ENCODE measurements at places on chromosomes 7 and 10.

GRCh38 chr7:41029072-41029499 lies 673.8 kb downstream of the INHBA start:
- DNase-seq = no peak

DNA sequence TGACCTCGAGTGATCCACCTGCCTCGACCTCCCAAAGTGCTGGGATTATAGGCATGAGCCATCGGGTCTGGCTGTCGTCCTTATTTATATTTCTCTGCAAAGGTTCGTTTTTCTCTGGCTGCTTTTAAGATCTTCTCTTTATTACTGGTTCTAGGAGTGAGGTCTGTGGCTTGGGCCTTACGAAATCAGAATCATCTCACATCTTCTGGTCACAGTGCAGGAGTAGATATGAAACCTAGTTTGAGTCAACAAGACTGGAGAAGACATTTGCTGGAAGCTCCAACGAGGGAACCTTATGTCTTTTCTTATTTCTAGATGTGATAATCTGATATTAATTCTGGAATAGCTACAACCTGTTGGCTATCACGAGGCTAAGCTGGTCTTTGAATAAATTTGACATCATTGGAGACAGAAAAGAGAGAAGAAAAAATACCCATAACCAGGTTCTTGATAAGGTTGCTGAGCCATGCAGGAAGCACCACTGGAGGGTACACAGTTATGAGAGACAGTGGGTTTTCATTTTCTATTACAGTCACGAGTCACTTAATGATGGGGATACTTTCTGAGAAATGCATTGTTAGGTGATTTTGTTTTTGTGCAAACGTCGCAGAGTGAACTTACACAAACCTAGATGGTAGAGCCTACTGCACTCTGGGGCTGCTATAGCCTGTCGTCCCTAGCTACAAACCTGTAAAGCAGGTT lies 25.6 kb upstream of the IL15RA start:
- DNase-seq = no peak

GRCh38 chr7:84175461-84175860 lies 19.1 kb downstream of the SEMA3A start:
- no peak for DNase-seq

GRCh38 chr10:51397695-51398094 lies 301.7 kb downstream of the CSTF2T start:
- peak; percentile 89 for DNase-seq

- DNase-seq = no peak
These were observed 18.0 kb downstream of the SLC25A13 start for GRCh38 chr7:96303686-96304443.

DNA sequence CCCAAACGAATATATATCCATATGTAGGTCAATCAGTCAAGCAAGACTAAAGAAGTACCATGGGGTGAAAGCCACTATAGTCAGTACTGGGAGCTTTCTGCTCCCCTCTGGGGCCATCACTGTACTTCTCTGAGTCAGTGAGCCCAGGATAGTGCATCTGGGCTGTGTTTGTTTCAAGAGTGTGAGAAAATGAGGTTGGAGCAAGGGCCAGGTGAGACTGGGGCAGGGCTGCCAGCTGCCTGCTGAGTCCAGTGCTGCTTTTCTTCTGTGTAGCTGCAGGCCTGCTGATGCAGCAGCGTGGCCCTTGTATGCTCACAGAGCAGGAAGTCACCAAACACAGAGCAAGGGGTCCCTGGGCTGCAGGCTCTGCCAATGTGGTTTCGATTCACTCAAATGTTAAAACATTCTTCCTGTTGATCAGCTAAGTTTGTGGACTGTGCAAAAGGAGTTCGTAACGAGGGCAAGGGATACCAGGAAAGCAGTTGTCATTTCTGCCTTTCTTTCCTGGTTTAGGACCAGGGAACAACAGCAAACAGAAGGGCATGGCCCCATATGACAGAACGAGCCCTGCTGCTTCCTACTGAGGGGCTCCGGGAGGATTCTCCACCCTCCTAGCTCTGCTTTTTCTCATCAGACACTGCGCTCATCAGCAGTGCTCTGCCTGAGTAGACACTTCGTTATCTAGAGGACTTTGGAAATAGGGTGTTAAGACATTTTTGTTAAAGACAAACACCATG lies 65.4 kb upstream of the TNS3 start:
- DNase-seq = no peak

DNA sequence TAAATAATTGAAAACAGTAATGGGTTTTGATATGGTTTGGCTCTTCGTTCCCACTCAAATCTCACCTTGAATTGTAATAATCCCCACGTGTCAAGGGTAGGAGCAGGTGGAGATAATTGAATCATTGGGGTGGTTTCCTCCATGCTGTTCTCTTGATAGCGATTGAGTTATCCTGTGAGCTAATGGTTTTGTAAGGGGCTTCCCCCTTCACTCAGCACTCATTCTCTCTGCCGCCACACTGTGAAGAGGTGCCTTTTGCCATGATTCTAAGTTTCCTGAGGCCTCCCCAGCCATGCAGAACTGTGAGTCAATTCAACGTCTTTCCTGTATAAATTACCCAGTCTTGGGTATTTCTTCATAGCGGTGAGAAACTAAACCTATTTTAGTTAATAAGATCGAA lies 551.7 kb upstream of the POT1 start:
- DNase-seq = no peak

GRCh38 chr10:112278871-112279270 lies 4.3 kb upstream of the TECTB start:
- no peak for DNase-seq

- no peak for DNase-seq
These were observed 17.7 kb downstream of the ACSM6 start for GRCh38 chr10:95211606-95212279.

- DNase-seq = no peak
These were observed 493.1 kb upstream of the AKR1E2 start for GRCh38 chr10:4332764-4333458.

DNA sequence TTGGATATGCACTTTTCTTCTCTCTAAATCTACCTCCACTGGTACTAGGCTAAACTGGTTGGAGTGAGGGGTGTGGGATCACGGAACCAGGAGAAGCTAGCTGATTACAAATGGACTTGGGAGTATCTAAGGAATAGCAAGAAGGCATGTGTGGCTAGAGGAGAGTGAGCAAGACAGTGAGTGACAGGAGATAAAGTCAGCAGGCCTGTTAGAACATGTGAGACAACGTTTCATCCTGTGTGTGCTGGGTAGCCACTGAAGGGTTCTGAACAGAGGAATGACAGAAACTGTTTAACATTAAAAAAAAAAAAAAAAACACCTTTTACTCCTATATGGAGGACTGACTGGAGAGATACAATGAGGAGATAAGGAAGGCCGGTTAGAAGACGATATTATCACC lies 51.7 kb downstream of the ZNF438 start:
- no peak for DNase-seq

- no peak for DNase-seq
These were observed 888.5 kb upstream of the SORCS1 start for GRCh38 chr10:108052981-108053380.

- no peak for DNase-seq
These were observed 72.1 kb upstream of the SH2B2 start for GRCh38 chr7:102214477-102215072.

DNA sequence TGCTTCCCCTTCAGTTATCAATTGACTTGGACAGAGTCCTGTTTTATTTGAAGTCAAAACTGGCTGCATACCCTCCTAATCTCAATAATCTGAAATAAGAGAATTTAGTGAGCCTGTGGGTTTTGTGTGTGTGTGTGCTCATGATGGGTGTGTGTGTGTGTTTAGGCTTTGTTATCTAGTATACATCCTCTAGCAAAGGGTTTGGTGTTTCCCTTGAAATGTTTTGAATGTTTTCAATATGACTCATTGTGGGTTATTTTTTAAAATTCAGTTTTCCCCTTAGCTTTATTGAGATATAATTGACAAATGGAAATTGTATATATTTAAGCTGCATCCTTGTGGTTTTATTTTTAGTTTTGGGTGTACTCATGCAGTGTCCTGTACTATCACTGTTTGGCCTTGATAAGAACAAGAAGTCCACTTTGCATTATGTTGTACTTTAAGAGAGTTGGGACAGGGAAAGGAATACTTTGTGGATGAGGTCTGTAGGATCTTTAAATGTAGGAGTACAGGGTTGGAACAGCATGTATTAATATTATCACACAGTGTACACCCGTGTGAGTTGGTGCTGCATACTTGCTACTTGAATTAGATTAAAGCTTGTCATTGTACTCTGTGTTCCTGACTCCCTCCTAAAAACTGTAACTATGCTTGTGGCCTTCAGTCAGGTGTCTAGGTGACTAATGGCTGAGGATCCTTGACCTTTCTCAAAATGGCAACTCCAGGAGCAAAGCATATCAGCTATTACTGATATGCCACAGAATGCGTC lies 58.3 kb downstream of the VCL start:
- DNase-seq = peak; percentile 44

GRCh38 chr10:94219829-94220228 lies 142.9 kb downstream of the NOC3L start:
- no peak for DNase-seq

- DNase-seq = no peak
These were observed 41.3 kb downstream of the PFKP start for GRCh38 chr10:3108575-3109105.

GRCh38 chr7:152177681-152178404 lies 152.4 kb downstream of the GALNT11 start:
- DNase-seq = no peak

DNA sequence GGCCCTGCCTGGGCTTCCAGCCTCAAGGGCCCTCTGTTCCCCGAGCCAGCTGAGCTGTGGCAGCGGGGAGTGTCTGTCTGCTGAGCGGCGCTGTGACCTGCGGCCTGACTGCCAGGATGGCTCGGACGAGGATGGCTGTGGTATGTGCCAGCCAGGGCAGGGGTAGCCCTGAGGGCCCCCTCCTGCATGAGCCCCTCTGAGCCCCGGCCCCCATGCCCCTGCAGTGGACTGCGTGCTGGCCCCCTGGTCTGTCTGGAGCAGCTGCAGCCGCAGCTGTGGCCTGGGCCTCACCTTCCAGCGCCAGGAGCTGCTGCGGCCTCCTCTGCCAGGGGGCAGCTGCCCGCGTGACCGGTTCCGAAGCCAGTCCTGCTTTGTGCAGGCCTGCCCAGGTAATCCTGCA lies 28.4 kb upstream of the ZNF467 start:
- no peak for DNase-seq

GRCh38 chr10:100645091-100645490 lies 100.3 kb upstream of the PAX2 start:
- no peak for DNase-seq

DNA sequence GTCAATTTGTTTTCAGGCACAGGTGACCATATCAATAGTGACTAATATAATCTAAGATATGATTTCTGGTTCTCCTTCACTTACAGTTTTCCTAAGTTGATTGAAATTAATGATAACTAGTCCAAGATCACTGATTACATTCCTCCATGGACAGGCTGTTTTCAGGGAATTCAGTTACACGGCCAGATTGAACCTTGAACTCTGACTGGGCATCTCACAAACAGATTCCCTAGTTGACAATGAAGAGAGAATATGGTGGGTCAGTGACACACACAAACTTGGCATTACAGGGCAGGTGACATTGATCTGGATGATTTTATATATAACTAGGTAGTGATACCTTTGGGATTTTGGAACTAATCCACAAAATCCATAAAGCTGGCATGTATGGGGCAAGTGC lies 110.2 kb upstream of the EGR2 start:
- DNase-seq = no peak

DNA sequence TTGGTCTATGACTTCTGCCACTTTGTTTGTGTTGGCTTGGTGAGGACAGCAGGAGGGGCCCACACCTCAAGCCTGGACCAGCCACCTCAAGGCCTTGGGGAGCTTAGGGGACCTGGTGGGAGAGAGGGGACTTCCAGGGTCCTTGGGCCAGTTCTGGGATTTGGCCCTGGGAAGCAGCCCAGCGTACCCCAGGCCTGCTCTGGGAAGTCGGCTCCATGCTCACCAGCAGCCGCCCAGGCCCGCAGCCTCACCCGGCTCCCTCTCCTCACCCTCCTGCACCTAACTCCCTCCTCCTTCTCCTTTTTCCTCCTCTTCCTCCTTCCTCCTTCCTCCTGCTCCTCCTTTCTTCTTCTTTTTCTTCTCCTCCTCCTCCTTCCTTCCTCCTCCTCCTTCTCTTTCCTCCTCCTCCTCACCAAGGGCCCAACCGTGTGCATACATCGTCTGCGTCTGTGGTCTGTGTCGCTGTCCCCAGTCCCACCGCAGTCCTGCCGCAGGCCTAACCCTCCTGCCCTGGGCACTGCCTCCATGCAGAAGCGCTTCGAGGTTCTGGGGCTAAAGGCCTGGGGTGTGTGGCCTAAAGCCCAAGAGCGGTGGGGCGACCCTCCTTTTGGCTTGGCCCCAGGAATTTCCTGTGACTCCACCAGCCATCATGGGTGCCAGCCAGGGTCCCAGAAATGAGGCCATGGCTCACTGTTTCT lies 5.3 kb downstream of the EN2 start:
- DNase-seq = no peak

GRCh38 chr7:36214608-36215456 lies 61.8 kb downstream of the EEPD1 start:
- peak; percentile 71 for DNase-seq

GRCh38 chr7:103073989-103074518 lies 542 bp downstream of the FBXL13 start:
- DNase-seq = peak; percentile 78

DNA sequence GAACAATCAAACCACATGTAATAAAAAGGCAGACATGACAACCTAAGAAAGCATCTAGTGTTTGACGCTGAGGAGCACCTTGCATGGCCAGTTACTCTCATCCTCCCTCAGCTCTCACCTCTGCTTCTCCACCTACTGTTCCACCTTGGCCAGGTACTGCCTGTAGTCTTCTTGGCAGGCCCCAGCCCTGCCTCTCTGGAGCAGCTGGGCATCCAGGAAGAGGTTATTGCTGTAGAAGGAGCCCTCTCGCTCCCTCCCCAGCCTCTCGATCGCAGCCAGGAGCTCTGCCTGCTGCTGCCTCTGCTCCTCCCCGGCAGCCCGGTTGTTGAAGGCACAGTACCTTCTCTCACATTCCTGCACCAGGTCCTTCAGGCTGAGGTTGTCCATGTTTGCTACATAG lies 9.7 kb downstream of the GIMAP5 start:
- no peak for DNase-seq

- peak; percentile 36 for DNase-seq
These were observed at the start of gene PTPN12 for GRCh38 chr7:77537136-77537777. TSS of gene PTPN12 (plus strand) at chr7:77537295. CDS start at chr7:77537547, 252 bp downstream.

DNA sequence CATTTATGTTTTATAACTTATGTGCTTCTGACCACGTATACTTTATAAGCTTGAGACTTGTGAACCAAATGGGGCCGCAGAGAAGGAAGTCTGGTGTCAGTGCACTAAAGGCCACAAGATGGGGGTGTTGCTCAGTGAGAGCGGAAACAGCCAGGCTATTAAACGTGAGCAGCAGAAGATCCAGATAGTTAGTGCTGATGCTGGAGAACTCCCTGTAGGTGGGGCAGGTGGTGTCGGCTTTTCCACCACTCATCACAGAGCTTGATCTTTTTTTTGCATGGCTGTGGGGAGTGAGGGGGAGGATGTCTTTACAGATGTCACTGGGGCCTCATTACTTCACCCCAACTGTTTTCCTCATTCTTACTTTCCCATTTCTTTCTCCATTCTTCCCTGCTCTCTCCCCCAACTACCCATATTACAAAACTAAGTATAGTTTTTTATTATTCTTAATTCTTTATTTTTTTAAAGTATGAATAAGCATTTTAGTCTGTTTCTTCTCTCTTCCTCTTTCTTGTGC lies 34.7 kb downstream of the ACADSB start:
- DNase-seq = peak; percentile 34

- DNase-seq = peak; percentile 59
These were observed 18.7 kb downstream of the CLIP2 start for GRCh38 chr7:74307738-74308505.
